DMS79 treated with DMSO at 0.1 percent for 48 hours (cell line): ENCODE measurements at places on chromosomes 2 and 18.

DNA sequence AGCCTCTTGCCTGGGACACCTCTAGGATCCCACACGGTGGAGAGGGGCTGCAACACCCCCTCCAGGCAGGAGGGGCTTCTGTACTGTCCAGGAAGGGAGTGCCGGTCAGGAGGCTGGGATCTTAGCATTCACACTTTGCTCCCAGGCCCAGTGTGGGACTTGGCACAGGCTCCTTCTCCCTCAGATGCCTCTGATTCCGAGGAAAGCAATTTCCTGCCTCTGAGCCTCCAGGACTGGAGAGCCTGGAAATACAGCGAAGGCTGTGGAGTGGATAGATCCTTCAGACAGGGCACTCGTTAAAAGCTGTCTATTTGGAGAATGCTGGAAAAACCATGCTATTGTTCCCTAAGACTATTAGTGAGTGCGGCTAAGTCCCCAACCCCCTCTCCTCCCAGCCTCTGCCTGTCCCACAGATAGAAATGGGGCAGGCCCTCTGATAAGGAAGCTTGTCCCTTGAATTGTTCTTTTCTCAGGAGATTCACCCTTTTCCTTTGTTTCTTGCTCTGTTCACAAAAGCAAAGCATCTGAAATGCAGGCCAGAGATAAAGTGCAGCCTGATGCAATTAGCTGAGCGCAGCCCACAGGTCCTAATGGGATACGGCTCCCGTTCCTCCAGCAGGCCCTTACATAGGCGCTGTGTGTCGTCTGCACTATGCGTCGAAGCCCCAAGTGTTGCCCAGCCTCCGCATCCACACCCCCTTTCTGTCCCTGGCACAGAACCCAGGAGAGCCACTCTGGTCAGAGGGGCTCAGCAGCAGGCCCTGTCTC lies 252.2 kb downstream of the KLHL29 start:
- DNase-seq: peak; percentile 18

- DNase-seq: no peak
Measured at GRCh38 chr2:206798000-206798399, 32.6 kb downstream of the FASTKD2 start.

DNA sequence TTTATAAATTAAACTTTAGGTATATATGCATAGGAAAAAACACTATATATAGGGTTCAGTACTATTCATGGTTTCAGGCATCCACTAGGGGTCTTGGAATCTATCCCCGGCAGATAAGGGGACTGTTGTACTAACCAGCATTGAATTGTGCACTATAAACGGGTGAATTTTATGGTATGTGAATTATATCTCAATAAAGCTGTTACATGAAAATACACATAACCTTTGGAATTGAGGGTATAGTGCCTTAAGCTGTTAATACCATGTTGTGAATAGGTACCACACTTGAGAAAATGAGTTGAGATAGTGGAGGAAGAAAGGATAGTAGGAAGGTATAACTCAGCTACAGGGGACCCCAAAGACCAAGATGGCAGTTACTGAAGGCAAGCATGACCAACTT lies 167.3 kb downstream of the HAUS1 start:
- DNase-seq: no peak

DNA sequence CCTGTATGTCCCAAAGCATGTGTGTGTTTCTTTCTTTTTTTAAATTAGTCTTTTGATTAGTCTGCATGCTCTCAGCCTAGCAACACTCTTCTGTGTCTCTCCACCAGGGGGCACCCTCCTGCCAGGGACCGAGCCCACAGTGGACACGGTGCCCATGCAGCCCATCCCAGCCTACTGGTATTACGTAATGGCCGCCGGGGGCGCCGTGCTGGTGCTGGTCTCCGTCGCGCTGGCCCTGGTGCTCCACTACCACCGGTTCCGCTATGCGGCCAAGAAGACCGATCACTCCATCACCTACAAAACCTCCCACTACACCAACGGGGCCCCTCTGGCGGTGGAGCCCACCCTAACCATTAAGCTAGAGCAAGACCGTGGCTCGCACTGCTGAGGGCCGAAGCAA lies 93.8 kb downstream of the NRP2 start:
- no peak for DNase-seq

- no peak for DNase-seq
Measured at GRCh38 chr2:224252631-224253030, 149.3 kb downstream of the FAM124B start.

DNA sequence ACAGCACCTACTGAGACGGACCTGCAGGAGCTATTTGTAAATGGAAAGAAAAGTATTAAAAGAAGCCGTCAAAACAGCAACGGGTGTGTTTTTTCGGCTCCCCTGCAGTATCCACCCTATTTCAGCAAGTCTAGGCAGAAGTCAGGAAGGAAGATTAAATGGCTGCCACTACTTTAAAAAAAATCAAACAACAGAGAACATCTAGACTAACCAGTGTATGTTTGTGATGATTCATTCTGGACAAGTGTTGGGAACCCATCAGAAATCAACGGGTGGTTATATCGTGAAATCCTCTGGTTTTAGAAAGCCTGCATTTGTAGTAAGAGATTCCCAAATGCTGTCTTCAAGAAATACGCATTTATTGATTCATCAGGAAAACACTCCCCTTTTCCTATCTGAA lies 9.0 kb downstream of the PMAIP1 start:
- no peak for DNase-seq

- DNase-seq: no peak
Measured at GRCh38 chr18:24831871-24832665, 371.6 kb downstream of the HRH4 start.

DNA sequence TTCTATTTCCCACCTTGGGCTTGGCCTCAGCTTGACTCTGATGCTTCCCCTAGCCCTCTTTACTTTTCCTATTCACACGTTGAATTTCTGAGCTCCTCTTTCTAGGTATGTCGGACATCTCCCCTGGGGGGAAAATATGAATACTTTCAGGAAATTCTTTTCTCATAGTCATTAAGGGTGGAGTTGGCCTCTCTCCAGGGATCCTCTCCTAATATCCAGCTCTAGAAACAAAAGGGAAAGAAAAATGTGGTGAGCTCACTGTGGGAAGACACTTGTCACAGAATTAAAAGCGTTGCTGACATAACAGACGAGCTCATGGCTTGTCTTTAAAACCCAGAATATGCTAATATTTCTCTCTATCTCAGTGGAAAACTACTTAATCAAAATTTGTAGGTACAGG lies 132.7 kb upstream of the MEX3C start:
- DNase-seq: no peak

- no peak for DNase-seq
Measured at GRCh38 chr2:85709401-85709811, 15.2 kb downstream of the GNLY start.

DNA sequence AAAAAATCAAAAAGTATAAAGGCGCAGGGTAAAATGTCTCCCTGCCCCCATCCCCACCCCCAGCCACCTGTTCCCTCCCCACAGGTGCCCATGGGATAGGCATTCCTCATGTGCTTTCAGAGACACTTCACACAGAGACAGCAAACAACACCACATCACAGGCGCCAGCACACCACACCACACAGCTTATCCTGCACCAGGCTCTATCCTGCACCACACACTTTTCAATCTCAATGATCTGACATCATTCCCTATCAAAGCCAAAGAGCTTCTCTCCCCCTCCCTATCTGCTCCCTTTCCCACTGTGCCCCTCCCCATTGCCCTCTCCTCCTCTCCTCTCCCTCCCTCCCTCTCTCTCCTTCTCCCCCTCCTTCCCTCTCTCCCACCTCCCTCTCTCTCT lies 15.5 kb downstream of the FAM178B start:
- peak; percentile 68 for DNase-seq

GRCh38 chr2:26847307-26847654 lies 651 bp upstream of the DPYSL5 start:
- peak; percentile 58 for DNase-seq

DNA sequence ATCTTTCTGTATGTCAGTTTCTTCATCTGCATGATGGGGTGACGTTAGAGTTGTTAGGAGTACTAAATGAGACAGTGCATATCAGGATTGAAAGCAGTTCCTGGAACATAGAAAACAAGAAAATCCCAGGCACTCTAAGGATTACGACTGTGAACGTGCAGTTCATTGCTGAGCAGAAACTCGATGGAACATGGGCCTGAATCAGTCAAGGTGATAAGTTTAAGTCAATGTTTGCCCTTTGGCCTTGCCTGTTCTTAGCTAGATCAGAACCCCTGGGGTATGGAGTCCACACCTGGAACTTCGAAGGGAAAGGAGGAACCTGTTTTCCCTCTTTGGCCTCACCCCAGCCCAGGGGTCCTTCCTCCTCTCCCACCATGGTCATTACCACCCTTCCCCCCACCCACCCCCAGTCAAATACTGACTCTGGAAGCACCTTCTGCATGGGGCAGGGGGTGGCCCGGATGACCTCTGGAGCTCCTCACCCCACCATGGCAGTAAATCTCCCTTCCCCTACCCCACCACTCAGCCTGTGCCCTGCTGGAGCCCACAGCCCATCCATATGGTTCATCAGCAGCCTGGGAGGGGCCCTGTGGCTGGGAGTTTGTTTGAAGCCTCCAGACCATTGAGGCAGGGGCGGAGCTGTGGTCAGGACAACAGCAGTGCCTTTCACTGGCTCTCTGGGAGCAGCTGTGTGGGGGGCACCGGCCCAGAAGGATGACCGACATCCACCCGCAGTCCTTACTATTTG lies 164.1 kb downstream of the SMAD7 start:
- no peak for DNase-seq

DNA sequence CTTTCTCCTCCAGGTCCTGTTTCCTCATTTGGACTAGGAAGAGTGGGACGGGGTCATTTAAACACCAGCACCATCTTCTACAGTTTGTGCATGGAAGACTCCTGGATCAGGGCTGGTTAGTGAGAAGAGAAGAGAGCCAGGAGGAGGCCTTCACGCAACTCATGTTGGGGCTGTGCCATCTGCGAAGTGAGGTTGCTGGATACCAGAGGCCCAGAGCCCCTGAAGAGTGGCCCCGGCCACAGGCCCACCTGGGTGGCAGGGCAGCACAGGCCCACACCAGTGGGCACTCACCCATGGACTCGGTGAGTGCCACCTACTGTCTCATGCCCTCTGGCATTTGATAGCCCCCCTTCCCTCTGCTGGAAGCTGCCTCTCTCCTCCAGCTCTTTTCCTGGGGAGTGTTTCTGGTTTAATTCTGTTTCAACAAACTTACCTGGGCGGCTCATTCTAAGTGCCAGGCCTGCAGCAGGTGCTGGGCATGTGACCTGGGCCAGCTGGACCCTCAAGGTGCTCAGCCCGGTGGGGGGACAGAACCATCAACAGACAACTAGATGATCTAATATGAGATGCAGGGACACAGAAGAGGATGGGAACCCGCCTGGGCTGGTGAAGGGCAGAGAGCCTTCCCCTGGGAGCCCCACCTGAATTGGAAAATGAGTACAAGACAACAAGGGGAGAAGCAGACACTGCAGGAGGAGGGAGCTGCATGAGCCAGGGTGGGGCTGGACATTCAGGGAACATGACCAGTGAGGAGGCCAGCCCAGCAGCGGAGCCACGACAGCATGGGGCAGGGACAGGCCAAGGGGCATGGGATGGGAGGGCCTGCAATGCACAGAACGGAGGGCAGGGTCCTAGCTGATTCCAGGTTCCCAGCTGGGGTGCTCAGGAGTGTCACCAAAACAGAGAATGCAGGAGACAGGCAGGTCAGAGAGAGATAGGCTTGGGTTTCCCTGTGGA lies 70.6 kb downstream of the MARCO start:
- no peak for DNase-seq

- DNase-seq: no peak
Measured at GRCh38 chr2:121210691-121211090, 74.3 kb downstream of the TFCP2L1 start.

GRCh38 chr2:55000341-55000740 lies 49.9 kb downstream of the RTN4 start:
- no peak for DNase-seq

- peak; percentile 80 for DNase-seq
Measured at GRCh38 chr2:42722320-42723190, 41.4 kb downstream of the OXER1 start.

DNA sequence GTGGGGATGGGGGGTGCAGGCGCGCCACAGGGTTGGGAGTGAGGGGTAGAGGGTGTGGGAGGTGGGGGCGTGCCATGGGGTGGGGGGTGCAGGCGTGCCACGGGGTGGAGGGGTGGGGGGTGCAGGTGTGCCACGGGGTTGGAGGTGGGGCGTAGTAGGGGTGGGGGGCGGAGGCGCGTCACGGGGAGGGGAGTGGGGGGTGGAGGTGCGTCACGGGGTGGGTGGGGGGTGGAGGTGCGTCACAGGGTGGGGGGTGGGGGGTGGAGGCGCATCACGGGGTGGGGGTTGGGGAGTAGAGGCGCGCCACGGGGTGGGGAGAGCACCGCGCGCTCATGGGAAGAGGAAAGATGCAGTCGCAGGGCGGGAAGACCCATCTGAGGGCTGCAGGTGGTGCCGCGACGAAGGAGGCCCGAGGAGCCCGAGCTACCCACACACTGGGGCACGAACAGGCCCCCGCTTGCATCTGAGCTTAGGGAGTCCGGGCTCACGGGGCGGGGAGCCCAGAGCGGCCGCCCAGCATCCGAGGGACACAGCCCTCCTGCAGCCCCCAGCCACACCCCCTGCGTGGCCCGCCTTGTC lies 37.5 kb downstream of the SNED1 start:
- DNase-seq: no peak

- DNase-seq: no peak
Measured at GRCh38 chr2:200976710-200977109, 13.2 kb upstream of the ORC2 start.

- DNase-seq: no peak
Measured at GRCh38 chr2:137383391-137383790, 580.9 kb upstream of the HNMT start.

DNA sequence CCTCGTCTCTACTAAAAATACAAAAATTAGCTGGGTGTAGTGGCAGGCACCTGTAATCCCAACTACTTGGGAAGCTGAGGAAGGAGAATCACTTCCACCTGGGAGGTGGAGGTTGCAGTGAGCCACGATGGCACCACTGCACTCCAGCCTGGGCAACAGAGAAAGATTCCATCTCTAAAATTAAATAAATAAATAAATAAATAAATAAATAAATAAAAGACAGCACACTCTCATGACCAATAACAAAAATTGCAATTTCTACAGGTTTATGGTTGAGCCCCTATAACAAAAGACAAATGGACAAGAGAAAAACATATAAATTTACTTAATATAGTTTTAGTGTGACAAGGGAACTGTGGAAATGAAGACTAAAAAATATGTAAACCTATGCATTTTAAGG lies 384.1 kb downstream of the CDH19 start:
- no peak for DNase-seq

DNA sequence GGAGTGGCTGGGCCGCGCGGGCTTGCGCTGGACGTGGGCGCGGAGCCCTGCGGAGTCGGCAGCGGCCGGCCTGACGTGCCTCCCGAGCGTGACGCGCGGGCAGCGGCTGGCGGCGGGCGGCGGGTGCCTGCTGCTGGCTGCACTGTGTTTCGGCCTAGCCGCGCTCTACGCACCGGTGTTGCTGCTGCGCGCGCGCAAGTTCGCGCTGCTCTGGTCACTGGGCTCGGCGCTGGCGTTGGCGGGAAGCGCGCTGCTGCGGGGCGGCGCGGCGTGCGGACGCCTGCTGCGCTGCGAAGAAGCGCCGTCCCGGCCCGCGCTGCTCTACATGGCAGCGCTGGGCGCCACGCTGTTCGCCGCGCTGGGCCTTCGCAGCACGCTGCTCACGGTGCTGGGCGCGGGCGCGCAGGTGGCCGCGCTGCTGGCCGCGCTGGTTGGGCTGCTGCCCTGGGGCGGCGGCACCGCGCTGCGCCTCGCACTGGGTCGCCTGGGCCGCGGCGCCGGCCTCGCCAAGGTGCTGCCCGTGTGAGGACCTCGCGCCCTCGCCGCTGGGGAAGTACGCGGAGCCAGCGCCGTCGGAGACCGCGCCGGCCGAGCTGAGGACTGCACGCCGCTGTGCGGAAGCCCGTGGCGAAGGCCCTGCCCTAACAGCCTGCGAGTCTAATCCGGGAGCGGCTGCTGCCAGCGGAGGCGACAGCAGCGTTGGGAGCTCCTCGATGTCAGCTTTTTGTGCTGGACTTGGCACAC lies 526 bp downstream of the SFT2D3 start:
- peak; percentile 49 for DNase-seq

- no peak for DNase-seq
Measured at GRCh38 chr2:72109904-72110303, 37.8 kb downstream of the CYP26B1 start.
